Activated CD4-positive, alpha-beta T cell treated with anti-CD3 and anti-CD28 coated beads, Interleukin-2, amount 10 ng/mL, durations not matched to agents 7 days and 5 days (primary cell): ENCODE measurements at places on chromosomes 12 and 14. TPM values are rescaled to one million over a fixed set of nuclear protein-coding genes. Genes with fewer than 3 reads are reported as not detected.

GRCh38 chr12:67070604-67071003 lies 198.6 kb upstream of the CAND1 start:
- no peak overlapping the region for H3K27ac ChIP-seq
- H3K4me3 ChIP-seq = peak overlapping the region; percentile 77
- H3K27me3 ChIP-seq = peaks cover 62% of the 10 kb centered on the region
- H3K36me3 ChIP-seq = no peaks in the 10 kb centered on the region

DNA sequence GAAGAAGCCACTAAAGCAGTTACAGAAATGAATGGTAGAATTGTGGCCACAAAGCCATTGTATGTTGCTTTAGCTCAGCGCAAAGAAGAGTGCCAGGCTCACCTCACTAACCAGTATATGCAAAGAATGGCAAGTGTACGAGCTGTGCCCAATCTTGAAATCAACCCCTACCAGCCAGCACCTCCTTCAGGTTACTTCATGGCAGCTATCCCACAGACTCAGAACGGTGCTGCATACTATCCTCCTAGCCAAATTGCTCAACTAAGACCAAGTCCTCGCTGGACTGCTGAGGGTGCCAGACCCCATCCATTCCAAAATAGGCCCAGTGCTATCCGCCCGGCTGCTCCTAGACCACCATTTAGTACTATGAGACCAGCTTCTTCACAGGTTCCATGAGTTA lies 21.5 kb upstream of the SRGAP1 start:
- H3K27me3 ChIP-seq = peaks cover 18% of the 10 kb centered on the region
- no peak overlapping the region for H3K27ac ChIP-seq
- H3K36me3 ChIP-seq = peaks cover 5% of the 10 kb centered on the region

GRCh38 chr14:32339188-32339587 lies 10.1 kb downstream of the AKAP6 start:
- H3K36me3 ChIP-seq = no peaks in the 10 kb centered on the region
- H3K27me3 ChIP-seq = no peaks in the 10 kb centered on the region
- no peak overlapping the region for H3K27ac ChIP-seq
- no peak for DNase-seq
- no peaks in the 10 kb centered on the region for H3K4me1 ChIP-seq
- H3K4me3 ChIP-seq = no peak overlapping the region

DNA sequence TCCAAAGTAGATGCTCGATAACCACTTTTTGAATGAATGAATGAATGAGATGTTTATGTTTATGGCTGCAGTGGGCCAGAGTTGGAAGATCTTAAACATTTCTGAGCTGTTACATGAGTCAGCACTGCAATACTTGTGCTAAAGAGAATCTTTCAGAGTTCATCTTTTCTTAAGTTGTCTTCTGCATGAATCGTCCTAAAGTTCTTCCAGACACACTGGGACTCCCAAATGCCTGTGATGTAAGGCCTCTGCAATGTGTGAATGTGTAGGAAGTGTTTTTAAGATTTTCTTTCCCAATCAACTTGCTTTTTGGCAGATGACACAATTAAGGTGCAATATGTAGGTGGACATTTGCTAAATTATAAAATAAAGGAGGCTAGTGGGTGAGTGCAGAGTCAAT lies 50.3 kb upstream of the TRIM9 start:
- no peaks in the 10 kb centered on the region for H3K36me3 ChIP-seq
- no peak for DNase-seq
- H3K27me3 ChIP-seq = no peaks in the 10 kb centered on the region
- H3K27ac ChIP-seq = no peak overlapping the region
- H3K4me3 ChIP-seq = no peak overlapping the region
- no peaks in the 10 kb centered on the region for H3K4me1 ChIP-seq

DNA sequence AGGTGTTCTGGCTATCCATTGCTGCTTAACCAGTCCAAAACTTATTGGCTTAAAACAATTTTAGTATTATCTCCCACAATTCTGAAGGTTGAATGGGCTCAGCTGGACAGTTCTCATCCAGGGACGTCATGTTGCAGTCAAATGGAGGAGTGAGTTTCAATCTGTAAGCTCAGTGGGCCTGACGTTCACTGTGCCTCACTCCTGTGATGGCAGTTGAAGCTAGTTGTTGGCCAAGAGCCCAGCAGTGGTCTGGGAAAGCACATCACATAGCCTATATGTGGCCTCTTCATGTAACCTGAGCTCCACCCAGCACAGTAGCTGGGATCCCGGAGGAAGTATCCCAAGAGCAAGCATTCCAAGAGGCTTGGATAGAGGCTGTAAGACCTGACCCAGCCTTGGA lies 40.6 kb upstream of the CDKN3 start:
- H3K27me3 ChIP-seq = peaks cover 31% of the 10 kb centered on the region
- peaks cover 7% of the 10 kb centered on the region for H3K4me1 ChIP-seq
- H3K36me3 ChIP-seq = no peaks in the 10 kb centered on the region
- DNase-seq = no peak

DNA sequence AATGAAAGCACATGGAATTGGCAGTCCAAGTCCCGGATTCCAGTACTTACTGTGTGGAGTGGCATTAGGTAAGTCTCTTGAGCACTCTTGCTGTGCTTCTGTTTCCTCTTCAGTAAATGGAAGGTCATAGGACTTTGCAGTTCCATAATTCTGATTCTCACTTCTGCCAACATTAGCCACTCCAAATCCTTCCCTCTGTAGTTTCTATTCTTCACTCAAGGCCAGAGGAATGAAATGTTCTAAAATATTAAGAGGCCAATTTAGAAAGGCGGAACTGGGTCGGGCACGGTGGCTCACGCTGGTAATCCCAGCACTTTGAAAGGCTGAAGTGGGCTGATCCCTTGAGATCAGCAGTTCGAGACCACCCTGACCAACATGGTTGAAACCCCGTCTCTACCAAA lies 19.8 kb upstream of the SLC5A8 start:
- peaks cover 2% of the 10 kb centered on the region for H3K27me3 ChIP-seq
- no peak for DNase-seq
- no peaks in the 10 kb centered on the region for H3K4me1 ChIP-seq

DNA sequence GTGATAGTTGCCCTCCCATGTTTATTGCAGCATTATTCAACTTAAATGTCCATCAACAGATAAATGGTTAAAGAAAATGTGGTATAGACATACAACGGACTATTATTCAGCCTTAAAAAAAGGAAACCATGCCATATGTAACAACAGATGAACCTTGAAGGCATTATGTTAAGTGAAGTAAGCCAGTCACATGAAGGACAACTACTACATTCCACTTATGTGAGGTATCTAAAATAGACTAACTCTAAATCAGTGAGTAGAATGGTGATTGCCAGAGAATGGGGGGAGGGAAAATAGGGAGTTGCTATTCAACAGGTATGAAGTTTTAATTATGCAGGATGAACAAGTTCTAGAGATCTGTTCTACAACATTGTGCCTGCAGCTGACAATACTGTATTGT lies 10.1 kb downstream of the PCNX4 start:
- H3K27ac ChIP-seq = no peak overlapping the region
- H3K36me3 ChIP-seq = peaks cover 43% of the 10 kb centered on the region
- H3K4me3 ChIP-seq = no peak overlapping the region
- DNase-seq = no peak
- no peaks in the 10 kb centered on the region for H3K27me3 ChIP-seq

DNA sequence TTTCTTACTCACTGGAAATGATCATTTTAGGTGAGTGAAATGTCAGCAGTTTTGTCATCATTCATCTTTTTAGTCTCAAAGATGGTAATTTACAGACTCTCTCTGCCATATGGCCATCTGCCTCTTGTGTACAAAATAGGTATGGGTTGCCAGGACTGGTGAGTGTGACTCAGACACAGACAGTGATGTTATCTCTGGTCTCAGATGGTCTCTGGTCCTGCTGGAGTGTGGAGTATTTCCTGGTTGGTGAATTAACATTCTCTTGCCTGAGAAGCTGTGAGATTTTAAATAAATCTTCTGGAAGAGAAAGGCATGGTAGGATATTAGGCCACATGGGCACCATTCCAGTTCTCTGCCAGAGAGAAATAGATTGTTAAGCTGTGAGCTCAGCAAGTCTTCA lies 207.0 kb downstream of the ATP23 start:
- H3K4me1 ChIP-seq = no peaks in the 10 kb centered on the region
- H3K4me3 ChIP-seq = no peak overlapping the region
- peaks cover 3% of the 10 kb centered on the region for H3K27me3 ChIP-seq
- no peak overlapping the region for H3K27ac ChIP-seq

DNA sequence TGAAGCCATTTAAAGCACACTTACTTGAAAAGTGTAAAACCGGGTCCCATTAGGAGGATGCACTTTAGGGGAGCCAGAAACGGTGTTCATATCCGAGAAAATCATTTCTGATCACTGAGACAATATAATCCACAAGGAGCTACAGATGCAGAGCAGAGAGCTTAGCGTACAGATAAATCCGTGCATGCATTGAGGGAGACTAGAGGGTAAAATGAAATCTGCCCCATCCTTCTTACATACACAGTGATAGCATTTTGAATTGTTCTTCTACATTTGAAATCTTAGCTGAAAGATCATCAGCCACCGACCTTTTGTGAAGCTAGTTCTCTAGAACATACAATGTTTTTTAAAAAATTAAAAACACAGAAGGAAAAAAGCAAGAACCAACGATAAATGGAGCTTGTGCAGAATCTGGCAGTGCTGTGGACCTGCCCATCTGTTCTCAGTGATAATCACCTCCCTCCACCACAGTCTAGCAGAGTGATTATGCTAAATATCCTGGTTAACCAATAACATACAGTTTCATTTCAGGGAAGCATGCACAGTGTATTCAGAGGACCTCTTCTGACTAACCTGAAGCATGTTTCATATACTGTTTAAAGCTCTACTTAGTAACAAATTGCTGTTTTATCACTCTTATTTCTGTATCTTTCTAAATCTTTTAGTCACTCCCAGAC lies 161.1 kb downstream of the PPFIA2 start:
- no peaks in the 10 kb centered on the region for H3K36me3 ChIP-seq
- DNase-seq = no peak
- no peaks in the 10 kb centered on the region for H3K27me3 ChIP-seq
- H3K4me1 ChIP-seq = no peaks in the 10 kb centered on the region

- peak overlapping the region; percentile 37 for H3K4me3 ChIP-seq
- peak overlapping the region; percentile 84 for H3K27ac ChIP-seq
- H3K4me1 ChIP-seq = peaks cover 26% of the 10 kb centered on the region
These were observed 6.6 kb downstream of the PPP4R4 start for GRCh38 chr14:94180655-94181271.

DNA sequence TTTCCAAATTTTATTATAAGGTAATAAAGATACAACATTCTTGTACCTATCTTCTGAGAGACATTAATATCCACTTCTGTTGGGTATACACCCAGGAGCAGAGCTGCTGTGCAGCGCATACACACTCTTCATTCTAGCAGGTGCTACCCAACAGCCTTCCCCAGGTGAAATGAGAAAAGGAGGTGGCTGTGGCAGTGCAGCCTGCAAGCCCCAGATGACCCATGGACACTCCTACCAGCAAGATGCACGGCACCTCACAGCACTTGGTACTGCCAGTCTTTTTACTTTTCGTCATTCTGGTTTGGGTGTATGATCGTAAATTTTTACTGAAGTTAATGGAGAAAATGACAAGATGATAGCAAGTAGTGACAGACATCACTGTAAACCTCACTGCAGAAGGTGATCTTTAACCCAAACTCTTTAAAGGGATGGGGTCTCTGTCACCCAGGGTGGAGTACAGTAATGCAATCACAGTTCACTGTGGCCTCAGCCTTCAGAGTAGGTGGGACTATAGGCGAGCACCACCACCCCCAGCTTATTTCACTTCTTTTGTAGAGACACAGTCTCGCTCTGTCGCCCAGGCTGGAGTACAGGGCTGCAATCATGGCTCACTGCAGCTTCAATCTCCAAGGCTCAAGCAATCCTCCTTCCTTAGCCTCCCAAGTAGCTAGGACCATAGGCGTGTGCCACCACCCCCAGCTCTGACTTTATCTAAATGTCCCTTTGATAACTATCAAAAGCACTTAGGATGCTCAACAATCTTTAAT lies 26.5 kb downstream of the VPS37B start:
- DNase-seq = no peak
- no peak overlapping the region for H3K4me3 ChIP-seq
- peaks cover 61% of the 10 kb centered on the region for H3K36me3 ChIP-seq
- H3K27me3 ChIP-seq = peaks cover 5% of the 10 kb centered on the region
- peaks cover 40% of the 10 kb centered on the region for H3K4me1 ChIP-seq

DNA sequence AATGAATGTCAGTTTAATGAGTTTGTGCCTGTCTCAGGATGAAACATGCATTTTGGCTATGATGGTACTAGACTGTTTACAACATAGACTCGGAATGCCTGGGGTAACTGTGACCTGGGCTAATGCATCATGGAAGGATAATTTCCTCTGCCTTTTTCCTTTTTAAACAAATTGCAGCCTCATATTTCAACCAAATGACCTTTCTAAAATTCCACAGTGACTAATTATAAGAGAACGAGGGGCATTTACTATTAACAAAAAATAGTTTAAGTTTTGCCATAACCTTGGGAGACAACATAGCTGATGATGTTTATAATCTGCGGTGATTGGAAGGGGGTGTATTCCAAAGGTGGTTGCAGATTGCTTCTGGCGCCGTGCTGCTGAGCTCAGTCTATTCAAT lies 1140.5 kb downstream of the GALC start:
- no peaks in the 10 kb centered on the region for H3K36me3 ChIP-seq
- no peaks in the 10 kb centered on the region for H3K4me1 ChIP-seq
- no peak overlapping the region for H3K4me3 ChIP-seq
- H3K27ac ChIP-seq = no peak overlapping the region
- no peak for DNase-seq

DNA sequence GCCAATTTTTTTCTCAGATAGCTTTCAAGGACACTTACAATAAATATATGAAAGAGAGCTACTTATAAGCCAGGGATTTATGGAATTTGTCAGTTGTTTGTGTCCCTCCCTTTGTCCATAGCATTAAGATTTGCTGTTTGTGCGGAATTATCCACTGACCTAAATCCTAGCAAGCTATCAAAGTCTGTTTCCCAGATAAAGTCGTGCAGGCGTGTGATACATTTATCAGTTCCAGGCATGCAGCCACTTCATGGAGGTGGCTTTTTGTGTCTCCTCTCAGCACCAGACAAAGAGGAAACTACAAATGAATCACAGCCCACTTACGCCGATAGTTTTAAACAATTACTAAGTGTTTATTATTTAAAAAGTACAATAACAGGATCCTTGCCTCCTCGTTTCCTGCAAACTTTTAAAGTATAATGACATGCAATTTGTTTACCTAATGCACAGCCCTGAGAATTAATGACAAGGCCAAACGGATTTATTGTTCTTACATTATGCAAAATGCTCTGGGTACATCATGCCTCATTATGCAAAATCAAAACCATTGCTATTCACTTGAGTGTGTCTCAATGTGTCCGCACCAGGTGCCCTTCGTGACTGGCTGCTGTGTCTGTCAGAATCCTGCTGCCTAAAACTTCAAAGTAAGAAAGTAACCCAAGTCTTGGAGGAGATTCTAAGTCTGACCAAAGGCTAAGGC lies 423.2 kb downstream of the GLT1D1 start:
- H3K4me3 ChIP-seq = no peak overlapping the region
- no peak for DNase-seq
- no peaks in the 10 kb centered on the region for H3K36me3 ChIP-seq

The CFAP54 gene
- 0.40 TPM for total RNA-seq

The DDIT3 gene
- total RNA-seq = 10.5 TPM

The CCDC175 gene
- not detected for total RNA-seq

The FITM1 gene
- total RNA-seq = 1.9 TPM

The LYZ gene
- total RNA-seq = not detected

The POMT2 gene
- 11.9 TPM for total RNA-seq
